ENCODE measurements at places on chromosomes 4 and X. TPM values are rescaled to one million over a fixed set of nuclear protein-coding genes. Genes with fewer than 3 reads are reported as not detected.

GRCh38 chr4:153781280-153781679, 7.6 kb downstream of the SFRP2 start:
- no peak overlapping the region for H3K27ac ChIP-seq
- no peak overlapping the region for H3K4me3 ChIP-seq
- DNase-seq: no peak
- no peaks in the 10 kb centered on the region for H3K36me3 ChIP-seq
- H3K27me3 ChIP-seq: peaks cover 20% of the 10 kb centered on the region
- H3K4me1 ChIP-seq: no peaks in the 10 kb centered on the region

DNA sequence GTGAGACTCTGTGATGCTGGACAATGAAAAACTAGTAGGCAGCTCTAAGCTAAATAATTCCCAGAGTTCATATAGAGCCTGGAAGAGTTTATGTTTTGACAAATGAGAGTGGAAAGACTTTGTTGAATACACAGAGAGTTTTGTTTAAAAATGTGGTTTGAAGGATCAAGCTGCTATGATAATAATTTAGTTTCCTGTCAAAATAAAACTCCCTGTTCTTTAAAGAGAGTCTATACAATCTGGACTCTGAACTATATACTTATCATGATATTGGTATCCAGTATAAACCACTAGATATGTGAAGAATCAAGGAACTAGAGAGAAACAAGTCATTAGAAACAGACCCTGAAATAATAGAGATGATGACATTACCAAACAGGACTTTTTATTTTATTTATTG, 158.6 kb downstream of the C4orf33 start:
- DNase-seq: no peak
- no peaks in the 10 kb centered on the region for H3K36me3 ChIP-seq
- H3K4me1 ChIP-seq: no peaks in the 10 kb centered on the region
- no peaks in the 10 kb centered on the region for H3K27me3 ChIP-seq

- no peak for DNase-seq
- H3K27me3 ChIP-seq: no peaks in the 10 kb centered on the region
- no peaks in the 10 kb centered on the region for H3K36me3 ChIP-seq
- H3K27ac ChIP-seq: no peak overlapping the region
- H3K4me1 ChIP-seq: no peaks in the 10 kb centered on the region
Observed at GRCh38 chrX:5829060-5829459, 399.6 kb downstream of the NLGN4X start.

DNA sequence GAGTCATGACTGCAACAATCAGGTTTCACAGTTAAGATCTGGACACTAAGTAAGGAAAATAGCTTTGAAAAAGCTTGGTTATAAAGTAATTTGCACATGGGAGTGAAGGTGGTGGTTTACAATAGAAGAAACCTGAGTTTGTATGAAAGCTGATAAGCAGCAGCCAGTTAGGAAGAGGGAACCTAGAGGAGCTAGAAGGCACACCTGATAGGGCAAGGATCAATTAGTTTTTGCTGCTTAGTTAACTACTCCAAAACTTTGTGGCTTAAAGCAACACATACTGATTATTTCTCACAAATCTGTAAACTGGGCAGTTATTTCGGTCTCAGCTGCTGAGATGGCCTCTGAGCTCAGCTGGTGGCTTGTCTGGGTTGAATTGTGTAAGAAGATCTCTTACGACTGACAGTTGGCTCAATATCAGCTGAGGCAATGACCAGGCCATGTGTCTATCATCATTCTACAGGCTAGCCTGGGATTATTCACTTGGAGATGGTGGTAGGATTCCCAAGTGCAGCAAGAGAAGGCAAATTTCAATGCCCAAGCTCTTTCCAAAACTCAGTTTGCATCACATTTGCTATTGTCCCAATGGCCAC, 255.0 kb upstream of the PITX2 start:
- no peak for DNase-seq
- H3K27me3 ChIP-seq: no peaks in the 10 kb centered on the region
- no peaks in the 10 kb centered on the region for H3K4me1 ChIP-seq
- H3K36me3 ChIP-seq: no peaks in the 10 kb centered on the region
- H3K27ac ChIP-seq: no peak overlapping the region
- no peak overlapping the region for H3K4me3 ChIP-seq

- H3K4me3 ChIP-seq: no peak overlapping the region
- no peaks in the 10 kb centered on the region for H3K27me3 ChIP-seq
- H3K27ac ChIP-seq: no peak overlapping the region
- peaks cover 35% of the 10 kb centered on the region for H3K36me3 ChIP-seq
Observed at GRCh38 chr4:73053076-73053475, 16.4 kb downstream of the COX18 start.

DNA sequence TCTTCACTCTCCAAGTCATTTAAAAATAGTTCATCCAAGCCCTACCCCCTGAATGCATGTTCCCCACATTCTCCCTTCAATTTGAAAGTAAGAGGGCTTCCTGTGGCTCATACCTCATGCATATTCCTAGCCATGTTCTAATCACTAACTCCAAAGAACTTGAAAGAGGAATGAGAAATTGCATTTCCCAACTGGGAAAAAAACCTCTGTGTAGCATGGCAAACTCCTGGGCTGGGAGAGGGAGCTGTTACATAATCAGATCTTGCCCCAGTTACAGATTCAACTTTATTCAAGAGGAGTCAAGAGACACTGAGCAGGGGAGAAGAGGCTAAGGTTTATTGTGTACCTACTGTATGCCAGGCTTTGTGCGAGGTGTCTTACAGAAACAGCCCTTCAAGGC, 90.2 kb downstream of the SLC2A9 start:
- no peak overlapping the region for H3K27ac ChIP-seq
- no peaks in the 10 kb centered on the region for H3K4me1 ChIP-seq
- H3K4me3 ChIP-seq: no peak overlapping the region
- no peak for DNase-seq
- no peaks in the 10 kb centered on the region for H3K27me3 ChIP-seq
- no peaks in the 10 kb centered on the region for H3K36me3 ChIP-seq

- DNase-seq: peak; percentile 17
- H3K27me3 ChIP-seq: peaks cover 38% of the 10 kb centered on the region
- no peaks in the 10 kb centered on the region for H3K36me3 ChIP-seq
Observed at GRCh38 chr4:8707045-8707781, 114.6 kb downstream of the CPZ start.

GRCh38 chr4:186190581-186191199, 677 bp upstream of the CYP4V2 start:
- no peaks in the 10 kb centered on the region for H3K27me3 ChIP-seq
- peaks cover 7% of the 10 kb centered on the region for H3K36me3 ChIP-seq
- peak overlapping the region; percentile 92 for H3K4me3 ChIP-seq
- DNase-seq: no peak
- peak overlapping the region; percentile 98 for H3K27ac ChIP-seq

DNA sequence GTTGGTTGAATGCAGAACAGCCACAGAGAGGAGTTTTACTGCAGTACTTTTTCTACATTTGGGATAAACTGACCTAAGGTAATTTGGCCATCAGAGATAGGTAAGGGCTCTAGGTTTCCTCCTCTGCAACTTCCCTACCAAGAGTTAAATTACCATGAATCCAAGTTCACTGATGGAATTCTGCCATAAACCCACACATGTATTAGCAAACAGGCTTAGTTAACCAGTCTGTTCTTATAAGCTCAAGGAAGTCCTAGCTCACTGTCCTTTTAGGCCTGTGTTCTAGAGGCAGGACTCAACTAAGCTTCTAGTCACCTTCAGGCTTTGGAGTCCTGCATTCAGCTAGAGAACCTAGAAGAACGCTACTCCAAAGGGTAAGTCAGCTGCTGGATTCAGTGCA, 4.0 kb downstream of the FAM114A1 start:
- DNase-seq: no peak
- no peaks in the 10 kb centered on the region for H3K27me3 ChIP-seq
- H3K4me3 ChIP-seq: no peak overlapping the region
- H3K4me1 ChIP-seq: peaks cover 30% of the 10 kb centered on the region
- H3K36me3 ChIP-seq: no peaks in the 10 kb centered on the region

- no peak overlapping the region for H3K27ac ChIP-seq
- H3K4me1 ChIP-seq: no peaks in the 10 kb centered on the region
- no peaks in the 10 kb centered on the region for H3K36me3 ChIP-seq
- no peak overlapping the region for H3K4me3 ChIP-seq
Observed at GRCh38 chr4:41709844-41710481, 38.6 kb downstream of the PHOX2B start.

DNA sequence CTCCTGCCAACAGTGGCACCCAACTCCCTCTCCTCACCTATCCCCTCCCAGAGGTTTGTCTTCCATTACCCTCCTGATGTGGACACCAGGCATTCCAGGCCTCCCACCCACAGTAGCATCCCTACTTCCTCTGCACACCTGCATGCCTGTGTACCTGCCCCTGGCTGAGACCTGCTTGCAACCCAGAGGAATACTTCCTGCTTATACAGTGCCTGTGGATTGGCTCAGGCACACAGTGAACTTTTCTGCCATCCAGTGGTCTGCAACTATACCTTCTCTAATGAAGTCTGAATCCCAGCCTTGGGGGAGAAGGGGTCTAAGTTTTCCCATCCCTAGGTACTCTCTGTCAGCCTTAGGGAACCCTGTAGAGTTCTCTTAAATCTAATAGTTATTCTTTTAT, 169.9 kb downstream of the IQCM start:
- no peaks in the 10 kb centered on the region for H3K27me3 ChIP-seq
- no peak overlapping the region for H3K4me3 ChIP-seq
- DNase-seq: no peak
- no peaks in the 10 kb centered on the region for H3K4me1 ChIP-seq
- H3K27ac ChIP-seq: no peak overlapping the region

DNA sequence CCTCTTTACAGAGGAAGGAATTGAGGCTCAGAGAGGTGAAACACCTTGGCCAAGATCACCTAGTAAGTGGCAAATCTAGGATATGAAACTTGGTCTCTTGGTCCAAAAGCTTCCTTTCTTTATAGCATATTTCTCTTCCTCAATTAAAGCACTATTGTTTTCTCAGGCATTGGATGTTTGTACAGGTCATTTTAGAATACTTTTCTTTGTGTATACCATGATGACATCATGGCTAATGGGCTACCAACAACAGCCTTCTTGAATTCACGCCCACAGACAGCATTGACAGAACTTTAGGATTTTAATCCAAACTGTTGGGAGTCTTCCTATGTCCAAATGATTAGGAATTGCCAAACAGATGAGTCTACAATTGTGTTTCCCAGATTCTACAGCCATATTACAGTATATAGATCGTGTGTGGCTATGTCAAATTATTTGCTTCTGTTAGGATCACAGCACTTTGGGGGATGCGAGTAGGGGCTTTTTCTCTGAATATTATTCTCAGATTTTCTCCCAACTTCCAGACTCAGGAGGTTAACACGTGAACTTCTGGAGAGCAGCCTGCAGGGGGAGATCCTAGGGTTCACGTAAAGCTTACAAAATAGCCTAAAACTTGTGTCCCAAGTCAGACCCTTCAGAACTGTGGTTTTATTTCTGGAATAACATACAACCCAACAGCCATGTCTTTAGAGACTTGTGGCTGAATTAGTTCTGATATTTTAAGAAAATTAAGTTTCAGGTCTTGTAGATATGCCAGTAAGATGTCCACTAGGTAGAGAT, 191.8 kb downstream of the SHROOM3 start:
- DNase-seq: no peak
- no peaks in the 10 kb centered on the region for H3K36me3 ChIP-seq
- no peak overlapping the region for H3K4me3 ChIP-seq

GRCh38 chr4:136643416-136643815, 888.9 kb downstream of the PCDH18 start:
- DNase-seq: no peak
- H3K36me3 ChIP-seq: no peaks in the 10 kb centered on the region

The CFAP97 gene
- 29.4 TPM for total RNA-seq

The TIGD4 gene
- 1.0 TPM for total RNA-seq

The ZNF630 gene
- 4.0 TPM for total RNA-seq

The DMRTC1 gene
- total RNA-seq: not detected
